ENCODE measurements at places on chromosomes 16 and 17. TPM values are rescaled to one million over a fixed set of nuclear protein-coding genes. Genes with fewer than 3 reads are reported as not detected.

DNA sequence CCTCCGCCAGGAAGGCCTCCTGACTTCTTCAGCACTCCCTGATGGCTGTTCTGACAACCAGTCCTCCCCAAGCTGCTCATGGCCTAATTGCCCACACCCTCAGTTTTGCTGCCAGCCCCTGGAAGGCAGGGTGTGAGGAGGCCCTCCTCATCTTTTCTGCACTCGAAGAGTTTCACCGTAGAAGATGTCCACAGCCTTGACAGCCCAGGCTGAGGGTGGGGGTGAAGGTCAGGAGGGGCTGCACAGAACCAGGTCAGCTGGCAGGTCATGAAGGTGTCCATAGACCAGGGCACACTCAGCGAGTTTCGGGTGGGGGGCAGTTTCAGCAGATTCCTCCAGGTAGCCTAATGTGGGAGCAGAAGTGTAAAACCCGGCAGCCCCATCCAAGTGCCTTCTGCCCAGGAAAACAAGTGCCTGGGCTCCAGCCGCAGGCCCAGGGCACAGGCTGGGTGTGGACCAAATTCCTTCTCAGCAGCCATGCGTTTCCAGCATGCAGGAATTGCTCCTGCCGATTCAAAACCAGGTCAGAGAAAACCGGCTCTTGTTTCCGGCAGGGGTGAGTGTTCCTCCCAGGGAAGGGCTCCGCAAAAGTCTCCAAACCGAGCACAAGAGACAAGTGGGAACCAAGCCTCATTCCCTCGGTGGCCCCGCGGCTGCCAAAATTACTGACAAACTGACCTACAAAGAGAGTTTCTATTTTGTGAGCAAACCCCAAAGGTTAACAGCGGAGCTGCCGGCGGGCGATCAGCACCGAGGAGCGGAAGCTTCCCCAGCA, 228.8 kb downstream of the C16orf78 start:
- DNase-seq: no peak

DNA sequence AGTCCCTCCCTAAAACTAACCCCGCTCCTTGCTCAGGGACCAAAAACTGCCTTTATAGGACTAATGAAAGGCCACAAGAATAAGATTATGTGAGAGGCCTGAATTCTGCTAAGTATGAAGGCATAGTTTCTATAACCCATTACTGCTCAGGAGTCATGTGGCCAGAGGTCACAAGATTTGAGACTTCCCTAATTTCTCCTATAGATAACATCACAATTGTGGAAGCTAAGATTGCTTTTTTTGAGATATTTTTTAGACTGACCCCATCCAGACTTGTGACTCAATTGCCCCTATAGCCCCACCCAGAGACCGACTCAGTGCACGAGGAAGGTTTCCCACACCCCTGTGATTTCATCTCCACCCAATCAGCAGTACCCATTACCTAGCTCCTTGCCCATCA, 504.1 kb upstream of the GOT2 start:
- DNase-seq: no peak

DNA sequence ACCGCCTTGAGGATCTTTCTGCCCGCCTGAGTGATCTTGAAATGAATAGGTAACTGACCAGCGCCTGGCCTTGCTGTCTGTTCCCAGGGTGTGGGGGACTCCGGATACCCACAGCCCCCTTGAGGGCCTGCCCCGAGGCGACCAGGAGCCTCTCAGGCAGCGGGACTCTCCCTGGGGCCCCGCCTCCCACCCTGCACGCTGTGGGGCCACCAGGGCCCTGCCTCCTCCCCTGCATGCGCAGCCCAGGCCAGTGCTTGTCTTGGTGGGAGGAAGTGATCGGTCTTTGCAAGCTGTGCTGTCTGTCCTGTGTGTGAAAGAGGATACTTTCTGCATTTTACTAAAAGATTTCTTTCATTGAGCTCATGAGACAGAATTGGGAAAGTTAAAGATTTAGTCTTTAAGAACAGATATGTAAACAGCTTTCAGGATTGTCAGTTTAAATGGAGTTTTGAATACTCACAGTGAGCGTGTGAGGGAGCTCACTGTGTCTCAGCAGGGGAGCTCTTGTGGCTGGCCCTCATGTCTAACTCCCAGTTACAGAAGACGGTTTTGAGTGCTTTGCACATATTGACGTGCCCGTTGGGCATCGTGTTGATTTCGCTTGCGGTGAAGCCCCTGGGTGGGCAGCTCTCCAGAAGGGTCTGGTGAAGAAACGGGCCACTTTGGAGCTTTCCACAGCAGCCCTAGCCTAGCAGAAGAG, 36.1 kb upstream of the CAPN15 start:
- DNase-seq: no peak

Gene ALOXE3
- not detected for total RNA-seq

DNA sequence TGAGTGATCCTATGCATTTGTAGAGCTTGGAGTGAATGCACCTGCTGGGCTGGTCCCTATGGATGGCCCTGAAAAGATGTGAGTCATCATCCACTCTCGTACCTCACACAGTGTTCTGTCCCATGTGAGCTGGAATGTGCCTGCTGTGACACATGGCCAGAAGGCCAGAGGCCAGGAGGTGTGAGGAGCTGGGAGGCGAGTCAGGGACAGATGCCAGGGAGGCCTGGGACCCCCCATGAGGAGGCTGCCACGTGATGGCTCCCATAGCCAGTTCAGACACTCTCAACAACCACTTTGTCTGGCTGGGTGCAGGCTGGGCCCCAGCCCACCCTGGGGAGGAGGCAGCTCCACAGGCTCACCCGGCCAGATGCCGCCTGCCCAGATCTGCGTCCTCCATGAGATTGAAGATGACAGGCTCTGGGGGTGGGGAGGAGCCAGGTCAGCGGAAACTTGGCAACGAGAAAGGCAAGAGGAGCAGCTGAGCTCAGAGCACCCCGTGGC, 168.8 kb downstream of the C16orf78 start:
- no peak for DNase-seq

Gene INO80E
- total RNA-seq: 45.8 TPM

DNA sequence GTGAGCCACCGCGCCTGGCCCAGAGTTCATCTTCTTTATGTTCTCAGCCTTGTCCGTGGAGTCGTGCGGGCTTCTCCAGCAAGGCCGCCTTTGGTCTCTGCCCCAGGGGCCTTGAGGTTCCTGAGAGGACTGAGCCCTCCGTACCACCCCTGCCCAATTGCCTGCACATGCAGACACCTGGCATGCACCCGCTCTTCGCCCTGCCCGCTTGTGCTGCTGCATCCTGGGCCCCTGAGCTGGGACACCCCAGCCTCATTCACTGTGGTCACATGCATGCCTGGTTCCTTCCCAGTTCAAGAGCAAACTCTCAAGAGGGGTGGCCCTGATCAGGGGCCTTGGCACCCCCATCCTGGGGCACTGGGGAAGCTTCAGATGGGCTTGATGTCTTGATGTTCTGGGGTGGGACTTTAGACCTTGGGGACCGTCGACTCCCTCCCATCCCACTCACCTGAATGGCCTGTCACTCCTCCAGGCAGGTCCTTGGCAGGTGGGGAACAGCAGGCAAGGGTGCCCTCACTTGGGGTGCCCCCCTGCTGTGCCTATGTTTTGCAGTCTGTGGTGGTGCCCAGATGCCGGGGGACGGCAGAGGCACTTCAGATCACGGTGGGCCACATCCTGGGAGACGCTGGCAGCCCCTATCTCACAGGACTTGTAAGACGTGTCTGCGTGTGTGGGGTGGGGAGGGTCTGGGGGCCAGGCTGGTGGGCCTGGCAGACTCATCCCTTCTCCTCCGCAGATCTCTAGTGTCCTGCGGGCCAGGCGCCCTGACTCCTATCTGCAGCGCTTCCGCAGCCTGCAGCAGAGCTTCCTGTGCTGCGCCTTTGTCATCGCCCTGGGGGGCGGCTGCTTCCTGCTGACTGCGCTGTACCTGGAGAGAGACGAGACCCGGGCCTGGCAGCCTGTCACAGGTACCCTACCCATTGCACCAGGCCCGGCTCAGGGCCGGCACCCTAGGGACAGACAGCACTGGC, 12.7 kb upstream of the SPNS2 start:
- peak; percentile 46 for DNase-seq

- DNase-seq: peak; percentile 42
Observed at GRCh38 chr17:48915459-48916282, 7.5 kb downstream of the UBE2Z start.

- DNase-seq: no peak
Observed at GRCh38 chr16:50367777-50368409, 895 bp downstream of the BRD7 start.

- DNase-seq: no peak
Observed at GRCh38 chr17:74274709-74275340, 791 bp downstream of the DNAI2 start.

DNA sequence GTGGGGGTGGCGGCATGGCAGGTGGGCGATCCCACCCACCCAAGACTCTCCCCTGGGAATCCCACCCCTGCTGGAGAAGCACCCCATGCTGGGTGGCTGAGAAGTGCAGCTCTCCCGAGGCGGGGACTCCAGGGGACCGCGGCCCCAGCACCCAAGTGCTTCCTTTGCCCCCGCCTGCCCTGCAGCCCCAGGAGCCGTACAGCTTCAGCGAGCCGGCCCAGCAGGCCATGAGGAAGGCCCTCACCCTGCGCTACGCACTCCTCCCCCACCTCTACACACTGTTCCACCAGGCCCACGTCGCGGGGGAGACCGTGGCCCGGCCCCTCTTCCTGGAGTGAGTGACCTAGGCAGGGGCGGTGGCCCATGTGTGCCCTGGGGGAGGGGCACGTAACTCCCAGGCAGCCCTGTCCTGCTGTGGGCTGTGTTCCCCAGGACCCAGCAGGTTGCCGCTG, 11.7 kb downstream of the GAA start:
- no peak for DNase-seq

- peak; percentile 52 for DNase-seq
Observed at GRCh38 chr17:1471911-1472821, 16.1 kb upstream of the CRK start.

Gene OR2C1
- total RNA-seq: not detected

DNA sequence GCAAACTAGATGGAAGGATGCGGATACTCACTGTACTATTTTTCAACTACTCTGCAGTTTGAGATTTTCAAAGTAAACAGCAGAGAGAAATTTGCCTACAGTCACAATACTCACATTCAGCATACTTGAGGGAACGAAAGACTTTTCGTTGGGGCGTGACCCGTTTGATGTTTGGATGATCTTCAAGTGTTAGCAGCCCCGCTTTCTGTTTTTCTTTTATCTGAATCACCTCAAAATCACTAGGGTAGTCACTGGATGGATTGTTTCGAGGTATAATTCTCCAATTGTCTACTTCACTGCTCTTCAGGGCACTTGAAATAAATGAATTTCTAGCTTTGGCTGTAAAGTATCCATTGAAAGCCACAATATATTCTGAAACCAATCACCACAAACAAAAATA, 17.8 kb downstream of the MBTPS1 start:
- no peak for DNase-seq

GRCh38 chr17:66006654-66007053, 185.3 kb downstream of the CEP112 start:
- DNase-seq: no peak

GRCh38 chr16:1677339-1677738, 740 bp upstream of the JPT2 start:
- DNase-seq: no peak

Gene CCL17
- total RNA-seq: not detected

DNA sequence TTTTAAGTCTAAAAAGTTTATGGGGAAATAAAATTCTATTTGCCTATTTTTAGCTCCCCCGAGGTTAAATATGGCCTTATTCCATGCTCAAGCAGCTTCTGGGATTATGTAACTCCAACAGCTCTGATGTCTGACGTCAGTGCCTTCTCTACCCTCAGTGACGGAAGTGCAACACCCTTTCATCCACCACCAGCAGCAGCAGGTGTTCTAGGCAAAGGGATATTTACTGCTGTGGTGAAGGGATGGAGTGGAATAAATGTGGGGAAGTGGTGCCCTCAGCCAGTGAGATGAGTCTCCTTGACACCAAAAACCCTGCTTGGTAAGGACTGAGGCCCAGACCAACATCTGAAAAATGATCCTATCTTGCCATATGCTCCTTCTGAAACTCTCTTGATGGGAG, 247.4 kb downstream of the SHISA9 start:
- no peak for DNase-seq

DNA sequence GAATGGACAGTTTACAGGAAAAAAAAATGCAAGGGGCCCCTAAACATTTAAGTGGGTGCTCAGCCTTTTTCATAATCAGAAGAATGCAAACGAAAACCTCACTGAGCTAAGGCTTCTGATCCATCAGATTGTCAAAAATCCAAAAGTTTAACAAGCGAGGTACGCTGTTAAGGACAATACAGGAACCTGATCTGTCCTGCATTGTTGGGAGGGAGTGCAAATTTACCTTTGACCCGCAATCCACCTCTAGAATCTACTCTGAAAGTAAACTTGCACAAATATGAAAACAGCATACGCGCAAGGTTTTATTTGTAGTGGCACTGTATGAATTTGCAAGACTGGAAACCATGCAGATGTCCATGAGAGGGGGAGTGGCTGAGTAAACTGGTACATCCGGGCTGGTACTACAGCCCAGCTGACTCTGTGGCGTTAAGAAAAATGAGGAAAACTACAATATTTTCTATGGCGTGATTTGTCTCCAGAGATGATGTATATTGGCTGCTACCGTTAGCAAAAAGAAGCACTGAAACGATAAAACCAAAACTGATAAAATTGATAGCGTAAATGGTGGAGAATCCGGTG, 28.8 kb upstream of the ST6GALNAC1 start:
- no peak for DNase-seq

DNA sequence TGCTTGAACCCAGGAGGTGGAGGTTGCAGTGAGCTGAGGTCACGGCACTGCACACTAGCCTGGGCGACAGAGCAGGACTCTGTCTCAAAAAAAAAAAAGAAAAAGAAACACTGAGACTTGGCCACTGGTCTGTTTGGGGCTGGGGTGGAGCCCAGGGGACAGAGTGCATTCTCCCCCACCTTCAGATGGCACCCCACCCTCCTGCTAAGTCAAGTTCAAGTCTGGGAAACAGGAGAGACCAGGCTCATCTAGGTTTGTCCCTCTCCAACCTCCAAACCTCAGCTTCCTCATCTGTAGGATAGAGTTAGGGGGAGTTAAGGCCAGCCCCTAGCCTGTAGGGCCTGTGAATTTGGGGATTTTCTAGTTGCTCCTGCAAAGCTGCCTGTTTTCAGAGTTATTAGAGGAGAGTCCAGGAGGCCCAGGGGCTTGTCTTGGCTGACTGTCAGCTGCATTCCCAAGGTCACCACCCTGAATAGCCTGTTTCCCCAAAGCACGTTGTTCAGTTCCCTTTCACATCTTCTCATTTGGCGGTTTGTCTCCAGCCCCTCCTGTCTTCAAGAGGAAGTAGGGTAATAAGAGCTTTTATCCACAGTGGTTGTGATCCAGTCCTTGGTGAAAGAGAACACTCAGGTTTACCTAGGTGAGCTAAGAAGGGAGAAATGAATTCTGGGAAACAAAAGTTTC, 2.2 kb downstream of the MT3 start:
- no peak for DNase-seq
